ENCODE measurements at places on chromosomes 4 and X.
A peak's percentile ranks its signal among the peaks of the same experiment; 100 is the strongest.

DNA sequence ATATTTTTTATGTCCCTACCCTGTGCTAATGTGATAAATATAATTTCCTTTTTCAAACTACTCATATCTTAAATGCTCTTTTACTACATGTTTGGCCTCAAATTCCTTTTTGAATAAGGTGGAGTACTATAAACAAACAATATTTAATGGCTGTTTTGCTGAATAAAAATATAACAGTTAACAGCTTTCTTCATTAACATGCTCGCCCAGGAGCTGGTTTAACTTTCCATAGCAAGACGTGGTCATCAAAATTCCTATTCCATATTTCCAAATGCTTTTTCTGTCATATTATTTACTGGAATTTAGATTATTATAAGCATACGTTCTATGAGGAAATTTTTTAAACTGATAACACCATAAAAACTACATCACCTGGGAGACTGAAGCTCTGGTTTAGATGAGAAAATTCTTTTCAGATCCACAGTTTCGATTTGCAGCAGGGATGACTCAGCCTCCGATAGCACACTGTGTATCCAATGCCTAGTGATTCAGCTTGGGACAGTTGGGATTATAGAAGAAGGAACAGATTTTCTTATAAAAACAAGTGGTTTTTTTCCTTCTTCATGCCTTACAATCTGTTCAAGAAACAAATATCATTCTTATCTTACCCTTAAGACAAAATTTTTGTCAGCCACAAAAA lies 129.1 kb downstream of the FBXO8 start:
- no peak for DNase-seq

- DNase-seq, result no peak
These were observed 188.8 kb upstream of the FSTL5 start for GRCh38 chr4:162352580-162353107.

DNA sequence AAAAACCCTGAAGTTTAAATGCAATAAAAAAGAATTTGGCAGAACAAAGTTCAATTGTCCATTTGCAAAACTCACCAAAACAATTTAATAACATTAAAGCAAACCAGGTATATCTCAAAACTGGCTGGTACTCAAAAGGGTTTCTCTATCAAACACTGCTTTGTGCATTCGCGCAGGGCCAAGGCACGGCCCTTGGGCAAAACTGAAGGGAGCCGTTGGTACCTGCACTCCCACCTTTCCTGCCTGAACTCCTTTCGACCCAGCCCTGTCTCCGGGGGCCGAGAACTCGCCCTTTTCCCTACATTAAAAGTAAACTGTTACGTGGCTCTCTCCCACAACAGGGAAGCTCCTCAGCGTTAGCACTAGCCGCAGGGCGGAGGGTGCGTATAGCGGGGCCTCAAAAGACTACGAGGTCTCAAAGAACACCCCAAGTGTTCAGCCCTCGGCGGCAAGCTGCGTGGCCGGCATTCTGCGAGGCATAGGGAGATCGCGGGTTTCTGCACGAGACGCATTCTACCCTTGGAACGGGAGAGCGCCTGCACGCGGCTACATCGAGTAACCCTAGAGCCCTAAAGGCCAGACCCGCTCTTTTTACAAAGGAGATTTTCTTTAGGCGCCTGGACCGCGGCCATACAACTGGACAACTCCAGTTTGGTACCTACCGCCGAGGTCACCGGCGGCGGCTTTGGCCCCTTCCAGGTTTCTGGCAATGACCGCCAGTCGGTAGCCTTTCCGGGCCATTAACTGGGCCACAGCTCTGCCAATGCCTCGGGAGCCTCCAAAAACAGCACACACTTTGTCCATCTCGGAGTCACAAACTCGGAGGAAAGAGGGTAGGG lies 550 bp downstream of the CBR4 start:
- peak; percentile 31 for DNase-seq

DNA sequence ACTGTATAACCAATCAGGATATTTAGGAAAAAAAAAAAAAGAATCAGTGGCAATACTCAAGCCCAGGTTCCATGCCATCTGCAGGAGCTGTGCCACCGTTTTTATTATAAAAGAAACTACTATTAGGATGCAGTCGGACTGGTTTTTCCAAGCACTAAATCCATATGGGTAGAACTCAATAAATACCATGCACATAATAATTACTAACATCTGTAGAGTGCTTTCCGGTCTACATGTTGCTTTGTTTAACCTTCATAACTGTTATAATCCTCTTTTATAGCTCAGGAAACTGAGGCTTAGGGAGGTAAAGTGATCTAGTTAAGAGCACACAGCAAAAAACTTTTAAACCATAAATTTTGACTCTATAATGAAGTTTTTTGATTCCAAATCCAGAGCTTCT lies 24.0 kb downstream of the ARSJ start:
- DNase-seq, result no peak

GRCh38 chr4:124851741-124852140 lies 139.2 kb upstream of the ANKRD50 start:
- DNase-seq, result no peak

DNA sequence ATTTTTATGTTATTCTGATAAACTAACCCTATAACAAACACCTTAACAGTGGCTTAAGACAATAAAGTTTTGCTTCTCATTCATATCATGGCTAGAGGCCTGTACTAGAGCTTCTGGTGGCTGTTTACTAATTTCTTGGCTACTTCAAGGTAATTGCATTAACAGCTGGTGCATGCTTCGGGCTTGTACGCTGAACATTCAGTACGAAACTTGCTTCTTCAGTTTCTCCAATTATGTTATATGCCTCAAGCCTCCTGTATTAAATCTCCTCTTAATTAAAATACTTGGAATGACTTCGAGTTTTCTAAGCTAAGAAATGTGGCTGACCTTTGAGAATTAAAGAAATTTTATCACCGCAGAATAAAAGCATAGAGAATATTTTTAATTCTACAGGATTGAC lies 138.9 kb upstream of the TRAM1L1 start:
- DNase-seq, result no peak

GRCh38 chr4:146855761-146856160 lies 89.9 kb downstream of the TTC29 start:
- no peak for DNase-seq

- DNase-seq, result no peak
These were observed 55.1 kb upstream of the PAGE4 start for GRCh38 chrX:49773993-49774392.

DNA sequence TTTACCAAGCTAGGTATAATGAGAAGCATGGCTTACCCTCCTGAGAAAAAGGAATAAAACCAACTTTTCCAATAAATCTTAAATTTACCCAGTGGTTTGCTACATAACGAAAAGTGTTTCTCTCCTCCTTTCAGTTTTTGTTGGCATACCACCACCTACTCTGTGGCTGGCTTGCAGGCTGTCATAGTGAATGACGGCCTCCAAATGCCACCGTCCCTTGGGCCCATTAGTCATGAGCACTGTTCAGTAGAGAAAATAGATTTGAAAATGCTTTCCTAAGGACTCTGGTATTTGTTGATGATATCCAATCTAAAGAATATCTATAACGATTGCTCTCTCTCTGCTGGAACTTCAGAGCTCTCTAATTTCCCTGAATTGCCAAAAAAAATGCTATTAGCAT lies 488.3 kb downstream of the MAGEE1 start:
- DNase-seq, result no peak

- no peak for DNase-seq
These were observed at the start of gene AMBN for GRCh38 chr4:70591955-70592582. Gene AMBN, plus strand, starts transcription at chr4:70592256. Its CDS starts 103 bp downstream, at chr4:70592359.

DNA sequence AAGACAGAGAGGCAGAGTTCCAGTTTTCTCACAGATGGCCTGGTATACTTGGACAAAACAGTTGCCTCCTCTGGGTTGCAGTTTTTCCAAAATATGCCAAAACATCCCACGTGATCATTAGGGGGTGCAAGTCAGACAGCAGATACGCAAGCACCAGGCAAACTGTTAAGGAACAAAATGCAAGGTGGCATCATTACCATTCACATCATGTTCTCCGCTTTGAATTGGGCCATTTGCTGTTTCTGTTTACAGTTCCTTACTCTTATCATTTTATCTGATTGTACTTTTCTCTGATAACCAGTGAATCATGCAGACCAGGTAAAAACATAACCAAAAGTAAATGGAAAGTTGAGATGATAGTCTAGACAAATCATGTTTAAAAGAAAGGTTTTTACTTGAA lies 16.4 kb upstream of the HMGB3 start:
- DNase-seq, result no peak

DNA sequence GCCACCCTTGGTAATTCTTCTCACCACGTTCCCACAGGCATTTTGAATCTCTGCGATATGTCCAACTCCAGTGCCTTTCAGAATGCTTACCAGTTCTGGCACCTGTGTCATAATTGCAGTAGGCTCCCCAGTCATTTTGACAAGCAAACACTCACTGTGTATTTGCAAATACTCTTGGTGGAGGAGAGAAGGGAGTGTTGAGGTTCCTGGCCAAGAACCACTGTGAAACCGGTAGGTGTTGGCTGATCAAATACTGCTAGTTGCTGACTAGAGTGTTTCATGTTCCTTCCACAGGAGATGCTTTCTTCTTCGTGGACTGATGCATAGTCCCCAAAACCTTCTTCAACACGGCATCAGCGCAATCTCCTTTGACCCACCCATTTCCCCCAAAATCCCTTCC lies 16.0 kb upstream of the NLGN4X start:
- no peak for DNase-seq

GRCh38 chrX:30941898-30942297 lies 52.8 kb upstream of the TAB3 start:
- no peak for DNase-seq

GRCh38 chrX:133749951-133750350 lies 235.4 kb downstream of the GPC3 start:
- no peak for DNase-seq

DNA sequence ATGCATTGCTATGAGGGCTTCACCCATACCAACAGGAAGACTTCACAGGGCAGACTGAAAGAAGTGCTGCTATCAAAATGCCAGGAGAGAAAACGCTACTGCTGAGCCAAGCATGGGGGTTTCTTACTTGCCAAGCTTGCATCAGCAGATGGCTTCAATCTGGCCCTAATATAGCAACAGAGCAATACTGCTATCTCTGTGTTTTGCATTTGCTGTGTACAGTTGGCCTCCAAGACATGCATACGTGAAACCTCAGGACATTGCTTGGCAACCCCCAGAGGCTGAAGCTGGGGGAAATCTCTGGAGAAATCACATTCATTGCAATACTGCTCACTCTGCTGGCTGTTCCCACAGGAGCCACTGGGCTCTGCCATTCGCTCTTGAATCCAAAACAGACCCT lies 127.2 kb upstream of the GPC4 start:
- DNase-seq, result no peak

- no peak for DNase-seq
These were observed 735 bp upstream of the CHRDL1 start for GRCh38 chrX:110796407-110796697.

DNA sequence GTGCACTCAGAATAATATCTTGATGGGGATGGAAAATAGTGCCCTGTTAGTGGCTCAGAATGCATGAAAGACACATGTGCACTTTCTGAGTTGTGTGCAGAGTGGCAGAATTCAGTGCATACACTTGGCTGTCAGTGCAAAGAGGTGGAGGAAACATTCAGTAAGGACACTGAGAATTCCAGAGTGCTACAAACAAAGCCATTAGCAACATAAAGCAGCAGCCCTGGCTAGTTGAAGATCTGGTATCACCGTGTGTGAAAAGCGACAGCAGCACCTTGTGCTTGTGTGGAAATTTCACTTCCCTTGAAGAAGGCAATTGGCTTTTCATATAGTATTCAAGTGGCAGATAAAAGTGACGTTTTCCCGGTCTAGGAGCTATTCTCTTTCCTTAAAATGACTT lies 810.4 kb downstream of the TRIML1 start:
- DNase-seq, result no peak

- DNase-seq, result peak; percentile 27
These were observed at the start of gene IL9R for GRCh38 chrX:155997436-155997835. Gene IL9R, plus strand, starts transcription at chrX:155997696. Its CDS starts 64 bp downstream, at chrX:155997760.

DNA sequence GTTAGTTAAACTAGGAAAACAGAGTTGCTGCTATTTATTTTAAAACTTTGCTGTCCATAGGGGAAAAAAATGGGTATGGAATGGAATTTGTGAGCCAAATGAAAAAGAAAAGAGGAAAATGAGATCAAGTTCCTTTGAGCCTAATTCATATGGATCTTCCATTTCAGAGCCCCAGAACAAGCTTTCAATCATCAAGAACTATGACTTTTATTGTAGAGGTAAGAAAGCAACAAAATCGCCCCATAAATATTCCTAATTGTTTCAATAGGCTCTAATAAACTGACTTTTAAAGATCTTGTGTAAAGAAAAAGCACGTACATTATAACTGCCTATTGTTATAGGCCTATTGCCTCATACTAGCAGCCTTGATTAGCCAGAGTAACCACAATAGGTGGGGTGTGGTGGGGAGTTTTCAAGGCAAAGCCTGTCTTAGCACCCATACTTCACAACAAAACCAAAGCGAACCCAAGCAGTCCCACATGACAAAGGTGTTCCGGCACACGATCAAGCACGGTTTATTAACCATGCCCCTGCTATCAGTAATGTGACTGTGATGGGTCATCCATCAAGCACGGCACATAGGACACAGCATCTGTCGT lies 44.4 kb downstream of the RBM47 start:
- no peak for DNase-seq

DNA sequence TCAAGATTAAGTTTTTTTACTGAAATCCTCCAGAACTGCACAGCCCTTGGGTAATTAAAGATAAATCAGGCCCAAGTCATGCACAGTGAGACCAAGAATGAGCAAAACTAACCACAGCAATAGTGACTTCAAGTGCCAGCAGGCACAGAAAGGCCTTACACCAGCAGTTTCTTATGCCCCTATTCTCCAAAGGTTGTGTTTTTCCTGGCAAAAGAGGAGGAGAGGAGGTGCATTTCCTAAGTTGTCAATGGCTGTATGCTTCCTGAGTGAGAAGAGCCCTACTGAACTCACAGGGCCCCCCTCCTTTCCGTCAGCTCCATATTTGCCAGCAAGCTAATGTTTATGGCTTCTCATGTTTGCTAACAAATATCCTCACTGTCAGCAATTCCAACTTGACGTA lies 418.7 kb upstream of the INTU start:
- DNase-seq, result no peak

- no peak for DNase-seq
These were observed 57.7 kb upstream of the SEC24B start for GRCh38 chr4:109375778-109376414.

DNA sequence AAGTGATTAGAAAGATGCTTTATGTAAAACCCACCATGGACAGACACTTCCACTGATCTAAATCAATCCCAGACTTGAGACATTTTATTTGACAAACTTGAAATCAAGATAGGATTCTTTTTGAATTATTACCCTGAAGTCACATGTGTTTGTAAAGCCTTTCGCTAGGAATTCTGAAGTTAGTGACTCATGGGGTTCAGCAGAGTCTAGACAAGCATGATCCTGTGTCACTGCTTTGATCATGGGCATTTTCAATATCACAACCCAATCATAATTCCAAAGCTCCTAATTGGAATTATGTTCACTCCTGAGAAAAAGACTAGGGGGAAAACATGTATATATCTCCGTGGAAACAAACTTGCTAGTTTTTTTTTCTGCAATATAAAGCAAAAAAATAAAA lies 67.5 kb upstream of the BMP3 start:
- no peak for DNase-seq

DNA sequence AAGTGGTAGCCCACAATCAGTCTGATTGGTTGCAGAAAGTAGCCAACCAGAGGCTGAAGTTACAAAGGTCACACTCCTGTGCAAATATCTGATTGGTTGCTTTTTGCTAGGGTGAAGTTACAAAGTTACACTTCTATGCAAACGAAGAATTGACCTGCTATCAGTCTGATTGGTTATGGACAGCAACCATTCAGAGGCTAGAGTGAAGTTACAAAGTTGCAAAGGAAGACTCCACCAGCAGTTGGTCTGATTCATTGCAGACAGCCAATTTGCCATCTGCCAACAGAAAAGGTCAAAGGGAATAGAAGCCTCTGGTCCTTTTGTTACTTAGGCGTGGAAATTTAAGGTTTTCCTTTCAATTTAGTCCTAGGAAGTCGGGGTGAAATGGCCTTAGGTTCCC lies 377.7 kb downstream of the PRDM5 start:
- DNase-seq, result no peak

All from activated T-cell treated with anti-CD3 and anti-CD28 coated beads for 4 hours (primary cell).